ENCODE measurements at places on chromosomes 16 and 17. TPM values are rescaled to one million over a fixed set of nuclear protein-coding genes. Genes with fewer than 3 reads are reported as not detected.

DNA sequence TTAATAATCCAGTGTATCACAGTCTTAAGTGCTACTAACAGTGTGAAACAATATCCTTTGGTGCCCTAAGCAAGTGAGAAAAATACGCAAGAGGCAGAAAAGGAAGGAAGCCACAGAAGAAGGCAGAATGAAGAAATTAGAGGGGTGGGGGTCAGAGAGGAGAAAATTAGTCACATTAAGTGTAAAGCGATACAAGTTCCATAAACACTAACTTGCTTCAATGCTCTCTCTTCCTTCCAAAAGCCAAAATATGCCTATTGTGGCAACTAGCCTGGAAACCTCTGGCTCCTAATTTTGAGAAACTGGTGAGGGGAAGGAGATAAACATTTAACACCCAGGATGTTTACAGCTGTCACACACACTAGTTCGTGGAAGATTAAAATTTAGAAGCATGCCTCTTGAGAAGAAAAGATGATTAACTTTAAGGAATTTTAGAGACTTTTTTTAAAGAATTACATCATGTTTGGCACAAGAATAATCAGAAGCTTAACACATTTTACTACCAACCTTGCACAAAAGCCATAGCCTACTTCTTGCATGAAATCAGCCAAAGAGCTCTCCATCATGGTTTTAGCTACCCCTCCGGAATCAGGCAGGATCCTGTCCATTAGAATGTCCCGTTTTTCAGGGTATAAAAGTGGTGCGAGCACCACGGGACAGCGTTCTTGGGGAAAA, 44.7 kb downstream of the CNOT1 start:
- no peaks in the 10 kb centered on the region for H3K27me3 ChIP-seq
- H3K4me1 ChIP-seq = no peaks in the 10 kb centered on the region
- peaks cover 83% of the 10 kb centered on the region for H3K36me3 ChIP-seq

- no peaks in the 10 kb centered on the region for H3K4me1 ChIP-seq
- no peaks in the 10 kb centered on the region for H3K27me3 ChIP-seq
- H3K4me3 ChIP-seq = no peak overlapping the region
- no peak for DNase-seq
- peaks cover 30% of the 10 kb centered on the region for H3K36me3 ChIP-seq
Observed at GRCh38 chr16:24966031-24966430, 49.1 kb downstream of the ARHGAP17 start.

DNA sequence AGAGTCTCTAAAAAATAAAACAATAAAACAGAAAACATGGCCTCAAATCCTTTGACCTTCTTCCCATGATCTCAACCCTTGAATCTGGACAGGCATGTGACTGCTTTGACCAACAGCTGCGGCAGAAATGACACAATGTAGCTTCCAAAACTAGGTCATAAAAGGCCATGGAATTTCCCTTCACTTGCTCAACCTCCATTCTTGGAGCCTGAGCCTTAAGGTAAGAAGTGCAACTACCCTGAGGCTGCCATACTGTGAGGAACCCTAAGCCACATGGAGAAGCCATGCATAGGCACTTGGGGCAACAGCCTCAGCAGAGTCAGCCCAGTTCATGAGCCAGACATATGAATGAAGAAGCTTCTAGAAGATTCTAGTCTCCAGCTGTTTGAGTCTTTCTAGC, 75.7 kb upstream of the BRD7 start:
- no peaks in the 10 kb centered on the region for H3K4me1 ChIP-seq
- H3K4me3 ChIP-seq = no peak overlapping the region
- H3K27me3 ChIP-seq = peaks cover 9% of the 10 kb centered on the region
- no peak for DNase-seq

- DNase-seq = no peak
- no peak overlapping the region for H3K4me3 ChIP-seq
- H3K27me3 ChIP-seq = no peaks in the 10 kb centered on the region
- peaks cover 26% of the 10 kb centered on the region for H3K36me3 ChIP-seq
- no peak overlapping the region for H3K27ac ChIP-seq
- peaks cover 13% of the 10 kb centered on the region for H3K4me1 ChIP-seq
Observed at GRCh38 chr16:30885196-30885595, 8.7 kb downstream of the BCL7C start.

The NEUROD2 gene
- not detected for total RNA-seq

The GAA gene
- 30.4 TPM for total RNA-seq

All from thymus (tissue), 14 donors.